GM04504 (cell line): ENCODE measurements at places on chromosomes 12 and 14.

GRCh38 chr14:50670196-50670865, 2.2 kb upstream of the SAV1 start:
- DNase-seq: no peak

DNA sequence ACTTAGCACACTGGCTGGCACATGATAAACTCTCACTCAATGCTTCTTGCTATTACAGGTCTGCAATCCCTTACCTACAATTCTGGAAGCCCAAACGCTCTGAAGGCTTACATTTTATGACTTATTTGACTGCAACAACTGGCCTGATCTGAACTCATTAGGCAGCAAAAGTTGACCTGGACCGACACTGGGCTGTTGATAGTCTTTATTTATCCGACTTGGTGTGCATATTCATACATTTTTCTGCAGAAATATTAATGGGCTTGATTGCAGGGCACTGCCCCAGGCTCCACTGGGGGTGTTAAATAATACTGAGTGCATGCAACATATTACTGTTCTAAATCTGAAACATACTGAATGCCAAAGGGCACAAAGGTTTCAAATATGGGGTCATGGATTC, 1076.7 kb downstream of the BCL11B start:
- DNase-seq: no peak

DNA sequence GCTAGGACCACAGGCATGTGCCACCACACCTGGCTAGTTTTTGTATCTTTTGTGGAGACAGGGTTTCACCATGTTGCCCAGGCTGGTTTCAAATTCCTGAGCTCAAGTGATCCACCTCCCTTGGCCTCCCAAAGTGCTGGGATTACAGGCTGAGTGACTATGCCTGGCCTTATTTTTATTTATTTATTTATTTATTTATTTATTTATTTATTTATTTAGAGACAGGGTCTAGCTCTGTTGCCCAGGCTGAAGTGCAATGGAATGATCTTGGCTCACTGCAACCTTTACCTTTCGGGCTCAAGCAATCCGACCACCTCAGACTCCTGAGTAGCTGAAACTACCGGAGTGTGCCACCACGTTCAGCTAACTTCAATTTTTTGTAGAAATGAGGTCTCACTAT, 117.0 kb upstream of the MAX start:
- no peak for DNase-seq

DNA sequence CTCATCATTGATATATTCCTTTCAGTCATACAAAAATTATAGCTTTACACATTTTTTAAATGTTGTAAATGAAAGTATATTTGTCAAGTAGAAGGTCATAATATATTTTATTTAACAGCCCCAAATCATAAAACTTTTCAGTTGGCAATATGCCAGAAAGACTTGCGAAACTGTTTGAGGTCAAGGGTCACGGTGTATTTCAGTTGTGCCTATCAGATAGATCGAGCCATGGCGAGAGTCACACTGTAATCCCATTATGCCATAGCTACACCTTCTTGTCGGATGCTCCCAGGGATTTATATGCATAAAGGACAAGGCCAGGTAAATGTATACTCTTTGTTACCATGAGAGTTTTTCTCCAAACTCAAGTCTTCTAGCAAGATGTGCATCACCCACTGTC, 26.7 kb upstream of the G2E3 start:
- DNase-seq: no peak

- no peak for DNase-seq
These were observed 2.4 kb upstream of the MLEC start for GRCh38 chr12:120684523-120684932.

DNA sequence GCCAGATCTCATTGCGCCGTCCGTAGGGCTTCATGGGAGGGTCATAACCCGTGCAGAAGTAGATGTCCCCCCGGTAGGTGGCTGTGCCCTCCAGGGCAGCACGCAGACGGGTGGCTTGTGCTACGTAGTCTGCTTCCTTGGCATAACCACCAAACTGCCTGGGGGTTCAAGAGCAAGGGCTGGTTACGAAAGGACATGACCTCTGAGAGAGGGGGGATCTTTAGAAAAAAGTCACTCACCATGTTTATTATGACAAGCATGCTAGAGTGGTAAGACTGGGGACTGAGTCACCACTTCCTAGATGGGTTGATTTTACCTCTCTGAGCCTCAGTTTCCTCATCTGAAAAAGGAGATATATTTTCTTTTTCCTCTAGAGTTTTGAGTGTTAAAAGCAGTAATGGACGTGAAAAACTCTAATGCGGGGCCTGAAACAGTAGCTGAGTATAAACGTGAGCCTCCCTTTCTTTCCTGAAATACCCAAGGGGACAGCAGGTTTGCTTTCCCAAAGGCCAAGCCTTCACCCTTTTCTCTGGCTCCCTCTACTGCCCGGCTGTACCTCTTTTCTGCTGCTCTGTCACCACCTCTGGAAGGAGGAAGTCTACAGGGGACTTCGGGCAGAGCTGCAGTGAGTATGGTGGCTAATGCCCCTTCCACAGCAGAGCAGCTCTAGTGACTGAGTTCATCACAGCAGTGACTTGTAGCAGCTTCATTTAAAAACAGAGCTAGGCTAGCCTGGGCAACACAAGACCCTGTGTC, 23.5 kb upstream of the GPRC5D start:
- DNase-seq: no peak

DNA sequence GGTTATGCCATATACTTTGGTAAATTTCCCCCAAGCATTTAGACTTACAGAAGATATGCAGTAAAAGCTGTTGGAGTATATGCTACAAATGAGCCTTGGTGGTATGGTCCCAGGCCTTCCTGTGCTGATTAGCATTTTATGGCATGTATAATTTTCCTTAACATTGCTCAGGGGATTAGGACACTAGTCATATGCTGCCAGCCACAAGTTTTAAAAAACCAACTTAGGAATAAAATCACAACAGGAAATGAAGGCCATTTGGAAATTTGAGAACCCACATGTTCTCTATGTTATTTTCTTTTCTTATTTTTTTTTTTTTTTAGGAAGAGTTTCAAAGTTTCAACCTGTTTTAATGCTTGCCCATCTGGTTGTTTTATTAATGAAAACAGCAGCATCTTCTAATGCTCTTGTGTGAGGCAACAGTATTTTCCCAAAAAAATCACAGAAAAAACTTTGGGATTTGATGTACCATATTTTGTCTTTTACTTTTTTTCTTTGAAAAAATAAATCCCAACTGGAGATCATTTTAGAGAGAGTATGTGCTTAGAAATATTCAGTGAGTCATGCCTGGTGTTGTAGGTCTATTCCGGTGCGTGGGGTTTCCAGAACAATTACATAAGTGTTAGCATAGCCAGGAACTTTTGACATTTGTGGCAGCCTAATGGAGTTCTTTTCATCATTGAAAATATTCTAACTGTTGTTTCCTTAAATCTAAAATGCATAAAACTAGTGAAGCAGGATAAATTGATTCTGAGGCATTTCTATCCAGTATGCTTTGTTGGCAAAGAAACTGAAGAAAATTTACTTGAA, 21.7 kb upstream of the DUSP6 start:
- DNase-seq: peak; percentile 51

- DNase-seq: no peak
These were observed 316.2 kb upstream of the NAV3 start for GRCh38 chr12:77514511-77514910.

GRCh38 chr14:37824939-37825712, 229.7 kb downstream of the TTC6 start:
- DNase-seq: no peak

DNA sequence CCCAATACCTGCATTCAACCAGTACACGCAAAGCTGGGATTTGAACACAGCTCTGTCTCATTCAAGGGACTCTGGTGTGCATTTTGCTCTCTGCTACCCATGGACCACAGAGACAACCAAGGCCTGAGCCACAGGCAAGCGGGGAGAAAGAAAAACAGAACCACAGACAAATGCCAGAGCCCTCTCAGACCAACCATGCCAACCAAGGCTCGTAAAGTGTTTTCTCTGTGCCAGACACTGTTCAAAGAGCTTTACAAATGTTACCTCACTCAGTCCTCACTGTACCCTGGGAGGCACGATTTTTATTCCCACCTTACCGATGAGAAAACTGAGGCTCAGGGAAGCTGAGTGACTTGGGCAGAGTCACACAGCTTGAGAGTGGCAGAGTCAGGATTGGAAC, 32.4 kb upstream of the EML1 start:
- no peak for DNase-seq

DNA sequence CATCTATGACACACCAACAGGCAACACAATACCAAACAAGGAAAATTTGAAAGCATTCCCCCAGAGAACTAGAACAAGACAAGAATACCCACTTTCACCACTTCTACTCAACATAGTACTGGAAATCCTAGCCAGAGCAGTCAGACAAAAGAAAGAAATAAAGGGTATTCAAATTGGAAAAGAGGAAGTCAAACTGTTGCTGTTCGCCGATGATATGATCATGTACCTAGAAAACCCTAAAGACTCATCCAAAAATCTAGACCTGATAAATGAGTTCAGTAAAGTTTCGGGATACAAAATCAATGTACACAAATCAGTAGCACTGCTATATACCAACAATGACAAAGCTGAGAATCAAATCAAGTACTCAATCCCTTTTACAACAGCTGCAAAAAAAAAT, 8.1 kb upstream of the ATL1 start:
- DNase-seq: no peak

- DNase-seq: no peak
These were observed 4.7 kb downstream of the DYNLL1 start for GRCh38 chr12:120500581-120500980.

DNA sequence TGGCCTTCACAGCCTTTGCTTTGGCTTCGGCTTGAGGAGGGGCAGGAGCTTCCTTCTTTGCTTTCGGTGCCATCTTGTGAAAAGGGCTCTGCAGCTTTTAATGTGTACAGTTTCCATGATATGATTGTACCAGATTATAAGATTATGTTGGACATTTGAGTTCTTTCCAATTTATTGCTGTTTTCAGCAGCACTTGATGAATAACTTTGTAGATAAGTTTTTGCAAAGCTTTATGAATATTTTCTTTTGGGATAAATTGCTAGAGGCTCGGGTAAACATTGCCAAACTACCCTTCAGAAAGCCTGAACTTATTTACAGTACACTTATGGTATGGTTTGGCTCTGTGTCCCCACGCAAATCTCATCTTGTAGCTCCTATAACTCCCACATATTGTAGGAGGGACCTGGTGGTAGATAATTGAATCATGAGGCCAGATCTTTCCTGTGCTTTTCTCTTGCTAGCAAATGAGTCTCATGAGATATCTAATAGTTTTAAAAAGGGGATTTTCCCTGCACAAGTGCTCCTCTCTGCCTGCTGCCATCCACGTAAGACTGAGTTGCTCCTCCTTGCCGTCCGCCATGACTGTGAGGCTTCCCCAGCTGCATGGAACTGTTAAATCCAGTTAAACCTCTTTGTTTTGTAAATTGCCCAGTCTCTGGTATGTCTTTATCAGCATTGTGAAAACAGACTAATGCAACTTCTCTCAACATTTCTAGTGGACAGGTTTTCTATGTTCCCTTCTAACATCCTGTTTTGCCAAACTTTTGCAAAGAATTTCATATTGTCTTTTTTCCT, 70.4 kb downstream of the RCOR1 start:
- no peak for DNase-seq

- DNase-seq: no peak
These were observed 282.1 kb upstream of the GRIP1 start for GRCh38 chr12:66960704-66961690.

DNA sequence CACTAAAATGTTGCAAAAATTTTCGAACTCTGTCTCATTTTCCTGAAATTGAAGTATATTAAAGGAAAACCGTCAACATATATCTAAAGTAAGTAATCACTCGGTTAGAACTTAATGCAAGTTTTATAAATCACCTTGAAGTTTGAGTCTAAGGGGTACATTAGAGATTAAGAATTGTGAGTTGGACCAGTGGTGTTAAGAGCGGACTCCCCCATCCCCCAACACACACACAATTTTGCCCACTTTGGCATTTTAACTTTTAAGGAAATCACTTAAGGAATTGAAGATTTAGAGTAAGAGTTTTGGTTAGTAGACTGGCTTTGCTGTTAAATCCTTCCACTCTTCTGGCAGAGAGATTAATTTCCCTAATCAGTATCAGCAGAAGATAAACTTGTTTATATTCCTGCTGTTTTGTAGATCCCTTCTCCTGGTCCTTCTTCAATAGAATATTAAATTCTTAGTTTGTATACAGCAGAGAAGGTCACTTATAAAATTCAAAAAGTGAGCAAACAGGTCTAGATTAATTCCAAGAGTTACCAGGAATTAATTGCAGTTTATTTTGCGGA, 1.5 kb downstream of the HIF1A start:
- DNase-seq: no peak

GRCh38 chr12:115355301-115355700, 671.3 kb upstream of the TBX3 start:
- DNase-seq: no peak

- peak; percentile 96 for DNase-seq
These were observed 1.1 kb upstream of the NFATC4 start for GRCh38 chr14:24366721-24367513.

- DNase-seq: no peak
These were observed 13.8 kb downstream of the BICD1 start for GRCh38 chr12:32120419-32120818.

DNA sequence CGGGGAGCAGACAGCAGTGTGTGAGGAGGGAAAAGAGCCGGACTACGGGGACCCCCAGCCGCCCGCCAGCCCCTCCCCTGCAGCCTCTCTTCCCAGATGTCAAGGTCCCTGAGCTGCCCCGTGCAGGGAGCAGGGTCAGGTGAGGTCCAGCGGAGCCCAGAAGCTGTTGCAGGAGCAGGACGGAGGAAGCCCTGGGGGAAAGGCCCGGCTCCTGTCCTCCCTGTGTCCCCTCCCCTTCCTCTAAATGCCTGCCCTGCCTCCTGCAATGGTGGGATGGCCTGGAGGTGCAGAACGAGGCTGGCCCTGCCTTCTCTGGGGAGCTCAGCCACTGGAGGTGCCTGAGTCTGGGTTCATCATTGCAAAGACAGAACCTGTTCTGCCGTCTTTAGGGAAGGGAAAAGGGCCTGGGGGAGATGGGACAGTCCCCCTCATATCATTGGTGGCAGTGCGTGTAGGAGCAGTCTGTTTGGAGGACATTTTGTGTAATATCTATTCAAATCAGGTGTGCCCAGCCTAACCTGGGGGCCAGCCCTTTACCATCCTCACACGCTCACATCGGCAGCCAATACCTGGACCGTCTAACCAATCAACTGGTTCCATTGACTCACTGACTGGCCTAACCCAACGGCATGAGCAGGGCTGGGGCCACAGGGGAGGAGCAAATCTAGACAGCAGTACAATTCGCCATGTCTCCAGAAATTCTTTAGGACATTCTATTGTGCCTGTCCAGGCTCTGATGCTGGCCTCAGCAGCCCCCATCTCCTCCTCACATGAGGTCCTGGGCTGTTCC, 364.1 kb upstream of the SFSWAP start:
- no peak for DNase-seq

GRCh38 chr12:42235426-42235825, 2.6 kb downstream of the YAF2 start:
- DNase-seq: no peak

DNA sequence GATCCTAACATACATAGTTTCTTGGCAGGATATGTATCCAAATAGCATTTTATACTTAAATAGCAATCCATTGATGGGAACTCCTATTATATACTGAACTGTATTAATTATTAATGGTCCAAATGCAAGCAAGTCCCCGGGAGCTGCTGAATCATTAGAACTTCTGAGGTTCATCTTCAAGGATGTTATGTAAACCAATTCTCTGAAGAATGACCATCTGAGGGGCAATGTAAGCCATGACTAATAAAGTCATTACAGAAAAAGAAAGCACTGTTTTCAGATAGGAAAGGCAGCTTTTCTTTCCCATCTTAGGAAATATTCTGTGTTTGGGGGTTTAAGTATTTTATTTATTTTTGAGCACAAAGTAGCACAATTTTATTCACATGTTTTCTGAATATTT, 166.1 kb upstream of the SLC16A7 start:
- DNase-seq: no peak
